Thymus (tissue), 14 donors: ENCODE measurements at places on chromosomes 7 and 10. TPM values are rescaled to one million over a fixed set of nuclear protein-coding genes. Genes with fewer than 3 reads are reported as not detected.
A peak's percentile ranks its signal among the peaks of the same experiment; 100 is the strongest.

The ADIRF gene
- 23.8 TPM for total RNA-seq

The GRID2IP gene
- total RNA-seq: 0.28 TPM

The ZP3 gene
- total RNA-seq: 1.6 TPM

The VIM gene
- 696 TPM for total RNA-seq

The SPDYE5 gene
- 0.05 TPM for total RNA-seq

The ZNF485 gene
- total RNA-seq: 3.5 TPM

The WEE2 gene
- total RNA-seq: 0.05 TPM

- no peak for DNase-seq
- no peaks in the 10 kb centered on the region for H3K27me3 ChIP-seq
- no peak overlapping the region for H3K27ac ChIP-seq
Measured at GRCh38 chr7:153389261-153389660, 629.7 kb downstream of the ACTR3B start.

- no peaks in the 10 kb centered on the region for H3K27me3 ChIP-seq
- no peaks in the 10 kb centered on the region for H3K36me3 ChIP-seq
- H3K4me1 ChIP-seq: no peaks in the 10 kb centered on the region
- DNase-seq: no peak
- H3K27ac ChIP-seq: no peak overlapping the region
Measured at GRCh38 chr10:113390896-113391295, 162.0 kb upstream of the HABP2 start.

- H3K27ac ChIP-seq: no peak overlapping the region
- H3K36me3 ChIP-seq: peaks cover 48% of the 10 kb centered on the region
Measured at GRCh38 chr10:109886781-109887140, 36.5 kb downstream of the XPNPEP1 start.

DNA sequence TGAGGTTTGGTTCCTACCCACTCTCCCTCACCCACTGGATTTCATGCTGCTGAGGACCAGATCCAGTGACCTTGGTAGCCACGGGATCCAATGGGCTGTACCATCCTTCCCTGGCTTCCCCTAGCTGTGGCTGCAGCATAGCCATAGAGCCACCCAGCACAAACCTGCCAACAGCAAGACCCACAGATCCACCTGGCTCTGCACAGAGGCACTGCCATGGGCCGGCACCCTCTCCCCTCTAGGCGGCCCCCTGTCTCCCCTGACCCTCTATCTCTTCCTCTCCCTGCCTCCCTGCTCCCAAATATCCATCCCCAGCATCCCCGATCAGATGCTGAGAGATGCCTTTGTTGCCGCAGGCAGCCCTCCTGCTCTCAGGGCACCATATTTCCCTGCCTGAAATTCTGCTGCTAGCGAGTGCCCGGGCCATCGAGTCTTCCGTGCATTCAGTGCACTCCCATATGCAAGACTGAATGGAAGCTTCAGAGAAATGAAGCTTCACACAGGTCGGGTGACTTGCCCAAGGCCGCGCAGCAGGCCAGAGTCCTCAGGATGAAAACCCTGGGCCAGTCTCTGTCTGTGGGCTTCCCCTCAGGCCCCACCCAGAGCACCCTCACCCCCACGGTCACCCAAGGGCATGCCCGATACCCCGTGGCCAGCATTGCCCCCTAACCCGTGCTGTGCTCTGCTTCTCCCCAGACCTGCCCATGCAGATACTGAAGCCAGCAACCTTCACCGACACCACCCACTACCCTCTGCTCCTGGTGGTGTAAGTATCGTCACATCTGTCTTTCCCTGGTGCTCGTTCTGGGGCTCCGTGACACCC, 130.8 kb downstream of the PAXIP1 start:
- no peaks in the 10 kb centered on the region for H3K4me1 ChIP-seq
- H3K4me3 ChIP-seq: no peak overlapping the region
- H3K27ac ChIP-seq: no peak overlapping the region
- DNase-seq: no peak
- peaks cover 17% of the 10 kb centered on the region for H3K27me3 ChIP-seq
- no peaks in the 10 kb centered on the region for H3K36me3 ChIP-seq

GRCh38 chr7:135414850-135415439, 95.0 kb downstream of the CNOT4 start:
- no peaks in the 10 kb centered on the region for H3K27me3 ChIP-seq
- H3K36me3 ChIP-seq: peaks cover 3% of the 10 kb centered on the region
- no peak overlapping the region for H3K4me3 ChIP-seq
- H3K27ac ChIP-seq: no peak overlapping the region
- DNase-seq: no peak

GRCh38 chr7:25632616-25633015, 404.3 kb upstream of the NPVF start:
- DNase-seq: no peak
- H3K4me3 ChIP-seq: no peak overlapping the region
- H3K4me1 ChIP-seq: no peaks in the 10 kb centered on the region
- no peak overlapping the region for H3K27ac ChIP-seq
- H3K27me3 ChIP-seq: no peaks in the 10 kb centered on the region

GRCh38 chr7:4937411-4937810, 21.6 kb downstream of the MMD2 start:
- no peak overlapping the region for H3K4me3 ChIP-seq
- no peak overlapping the region for H3K27ac ChIP-seq
- no peaks in the 10 kb centered on the region for H3K4me1 ChIP-seq
- H3K27me3 ChIP-seq: no peaks in the 10 kb centered on the region
- DNase-seq: no peak

DNA sequence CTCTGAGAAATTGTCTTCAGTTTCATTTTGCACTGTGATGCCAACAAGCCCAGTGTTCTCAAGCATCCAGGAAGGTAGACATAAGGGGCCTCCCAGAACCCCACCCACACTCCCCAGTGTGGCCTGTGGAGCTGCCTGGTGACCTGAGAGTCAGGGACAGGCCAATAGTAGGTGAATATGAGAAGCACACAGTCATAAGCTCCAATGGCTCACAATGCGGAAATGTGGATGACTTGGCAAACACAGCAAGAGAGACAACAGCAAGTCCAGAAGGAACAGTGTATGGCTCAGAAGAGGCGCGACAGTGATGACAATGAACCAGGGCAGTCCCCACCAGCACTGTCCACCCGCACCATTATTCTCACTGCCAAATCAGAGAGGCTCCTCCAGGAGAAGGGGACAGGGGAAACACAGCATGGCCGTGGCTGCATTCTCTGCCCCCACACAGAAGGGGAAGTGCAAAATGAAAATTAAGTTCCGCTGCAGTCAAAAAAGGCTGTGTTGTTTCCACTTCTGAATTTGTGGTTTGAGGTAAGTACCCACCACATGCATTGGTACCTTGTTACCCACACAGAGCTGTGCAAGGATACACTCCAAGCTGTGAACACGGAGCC, 419.8 kb downstream of the GRID1 start:
- H3K4me1 ChIP-seq: no peaks in the 10 kb centered on the region
- peak; percentile 9 for DNase-seq
- H3K4me3 ChIP-seq: no peak overlapping the region
- H3K27me3 ChIP-seq: no peaks in the 10 kb centered on the region

GRCh38 chr10:132685921-132686680, 99.8 kb downstream of the NKX6-2 start:
- H3K4me3 ChIP-seq: no peak overlapping the region
- no peaks in the 10 kb centered on the region for H3K27me3 ChIP-seq
- no peak for DNase-seq
- H3K27ac ChIP-seq: no peak overlapping the region
- H3K36me3 ChIP-seq: peaks cover 12% of the 10 kb centered on the region
- H3K4me1 ChIP-seq: peaks cover 17% of the 10 kb centered on the region

DNA sequence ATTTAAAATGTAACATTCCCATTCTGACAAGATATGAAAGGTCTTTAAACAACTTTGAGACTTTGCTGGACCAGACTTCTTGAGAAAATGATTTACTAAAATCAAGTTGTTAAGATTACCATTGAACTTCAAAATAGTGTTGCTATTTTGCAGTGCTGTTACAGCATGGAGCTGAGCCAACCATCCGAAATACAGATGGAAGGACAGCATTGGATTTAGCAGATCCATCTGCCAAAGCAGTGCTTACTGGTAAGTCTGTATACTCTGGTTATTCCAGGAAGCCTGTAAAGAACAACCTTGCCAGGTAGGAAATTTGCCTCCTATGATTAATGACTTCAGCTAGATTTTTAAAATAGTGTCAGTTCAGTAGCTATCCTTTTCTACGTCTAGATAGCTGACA, 18.8 kb downstream of the TNKS2 start:
- no peaks in the 10 kb centered on the region for H3K27me3 ChIP-seq
- no peak overlapping the region for H3K27ac ChIP-seq
- H3K4me3 ChIP-seq: no peak overlapping the region
- H3K36me3 ChIP-seq: peaks cover 33% of the 10 kb centered on the region
- no peak for DNase-seq

- H3K4me3 ChIP-seq: peak overlapping the region; percentile 49
- peaks cover 55% of the 10 kb centered on the region for H3K27me3 ChIP-seq
- no peak overlapping the region for H3K27ac ChIP-seq
- peaks cover 14% of the 10 kb centered on the region for H3K4me1 ChIP-seq
- no peak for DNase-seq
Measured at GRCh38 chr10:62813981-62814380, 2.2 kb downstream of the EGR2 start.

- peaks cover 7% of the 10 kb centered on the region for H3K4me1 ChIP-seq
- peaks cover 26% of the 10 kb centered on the region for H3K27me3 ChIP-seq
- no peak for DNase-seq
- peaks cover 13% of the 10 kb centered on the region for H3K36me3 ChIP-seq
Measured at GRCh38 chr7:44067064-44067951, 1.9 kb upstream of the PGAM2 start.

DNA sequence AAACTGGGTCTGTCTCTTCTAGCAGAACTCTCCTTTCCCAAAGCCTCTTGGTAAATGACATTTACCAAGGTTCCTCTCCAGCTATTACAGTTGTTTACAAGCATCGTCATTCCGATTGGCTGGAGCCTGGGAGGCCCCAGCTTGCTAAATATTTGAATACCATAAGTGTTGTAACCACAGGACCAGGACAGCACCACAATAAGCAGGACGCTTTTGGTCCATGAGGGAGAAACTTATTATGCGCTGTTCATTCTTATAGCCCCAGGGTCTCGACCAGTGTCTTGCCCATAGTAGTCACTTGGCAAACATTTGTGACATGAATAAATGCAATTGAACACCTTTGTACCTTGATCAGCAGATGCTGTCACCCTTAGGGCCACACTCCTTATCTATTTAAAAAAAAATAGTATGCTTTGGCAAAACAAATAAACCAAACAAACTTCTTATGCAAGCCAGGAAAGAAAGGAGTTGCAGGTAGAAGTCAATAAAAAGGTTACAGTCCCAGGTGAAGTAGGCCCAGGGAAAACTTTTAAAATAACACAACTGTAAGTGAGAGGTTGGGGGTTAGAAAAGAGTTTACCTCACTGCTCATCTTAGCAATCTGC, 32.8 kb downstream of the NRAP start:
- no peaks in the 10 kb centered on the region for H3K36me3 ChIP-seq
- no peak overlapping the region for H3K4me3 ChIP-seq
- H3K27ac ChIP-seq: no peak overlapping the region
- H3K27me3 ChIP-seq: no peaks in the 10 kb centered on the region
- DNase-seq: no peak
- H3K4me1 ChIP-seq: no peaks in the 10 kb centered on the region

DNA sequence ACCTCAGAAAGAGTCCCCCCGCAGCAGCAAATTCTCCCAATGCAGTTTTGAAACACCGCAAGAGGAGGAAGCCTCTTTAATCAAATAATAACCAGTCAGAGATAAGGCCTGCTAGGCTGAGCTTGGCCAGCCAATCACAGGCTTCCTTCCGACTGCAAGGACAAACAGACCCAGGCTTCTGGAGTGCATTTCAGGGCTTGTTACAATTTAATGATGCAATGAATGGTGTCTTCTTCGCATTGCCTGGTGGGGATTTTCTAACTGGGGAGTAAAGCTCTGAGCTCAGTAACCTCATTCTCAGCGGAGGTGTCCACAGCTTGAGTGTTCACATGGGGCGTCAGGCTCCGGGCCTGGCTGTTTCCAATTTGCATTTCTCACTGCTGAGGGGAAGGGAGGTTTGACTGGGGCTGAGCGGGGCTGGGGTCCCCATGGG, 31.8 kb upstream of the GPAM start:
- no peaks in the 10 kb centered on the region for H3K36me3 ChIP-seq
- no peak overlapping the region for H3K27ac ChIP-seq
- no peaks in the 10 kb centered on the region for H3K4me1 ChIP-seq
- no peak for DNase-seq
- no peaks in the 10 kb centered on the region for H3K27me3 ChIP-seq

GRCh38 chr10:42755556-42756093, 27.0 kb upstream of the BMS1 start:
- no peak overlapping the region for H3K27ac ChIP-seq
- DNase-seq: no peak
- H3K4me3 ChIP-seq: no peak overlapping the region
- H3K27me3 ChIP-seq: peaks cover 46% of the 10 kb centered on the region

- no peaks in the 10 kb centered on the region for H3K27me3 ChIP-seq
- no peak for DNase-seq
- peak overlapping the region; percentile 64 for H3K27ac ChIP-seq
- H3K36me3 ChIP-seq: no peaks in the 10 kb centered on the region
- no peak overlapping the region for H3K4me3 ChIP-seq
- no peaks in the 10 kb centered on the region for H3K4me1 ChIP-seq
Measured at GRCh38 chr10:121531076-121531829, 67.0 kb downstream of the FGFR2 start.

GRCh38 chr10:82206831-82207230, 331.8 kb downstream of the NRG3 start:
- DNase-seq: no peak
- no peak overlapping the region for H3K4me3 ChIP-seq
- H3K27ac ChIP-seq: no peak overlapping the region
- no peaks in the 10 kb centered on the region for H3K36me3 ChIP-seq
- no peaks in the 10 kb centered on the region for H3K27me3 ChIP-seq
- H3K4me1 ChIP-seq: no peaks in the 10 kb centered on the region

GRCh38 chr7:118289476-118289875, 65.0 kb downstream of the ANKRD7 start:
- H3K27ac ChIP-seq: no peak overlapping the region
- no peak overlapping the region for H3K4me3 ChIP-seq
- DNase-seq: no peak
- H3K36me3 ChIP-seq: no peaks in the 10 kb centered on the region
- peaks cover 32% of the 10 kb centered on the region for H3K27me3 ChIP-seq

GRCh38 chr7:24965831-24966708, 13.9 kb downstream of the OSBPL3 start:
- no peak for DNase-seq
- H3K36me3 ChIP-seq: no peaks in the 10 kb centered on the region
- peak overlapping the region; percentile 75 for H3K27ac ChIP-seq
- H3K4me3 ChIP-seq: no peak overlapping the region

GRCh38 chr10:47360419-47361040, 12.4 kb downstream of the RBP3 start:
- H3K4me1 ChIP-seq: no peaks in the 10 kb centered on the region
- H3K36me3 ChIP-seq: no peaks in the 10 kb centered on the region
- no peaks in the 10 kb centered on the region for H3K27me3 ChIP-seq
- no peak overlapping the region for H3K27ac ChIP-seq

- H3K36me3 ChIP-seq: no peaks in the 10 kb centered on the region
- H3K27me3 ChIP-seq: no peaks in the 10 kb centered on the region
- DNase-seq: no peak
Measured at GRCh38 chr10:64379898-64380297, 858.7 kb downstream of the REEP3 start.
